ENCODE measurements at places on chromosomes 13 and 19.

GRCh38 chr19:39502640-39503417 is 4.1 kb downstream of the DLL3 start:
- peak; percentile 63 for DNase-seq

GRCh38 chr13:110416131-110417025 is 109.3 kb downstream of the COL4A2 start:
- DNase-seq, result no peak

DNA sequence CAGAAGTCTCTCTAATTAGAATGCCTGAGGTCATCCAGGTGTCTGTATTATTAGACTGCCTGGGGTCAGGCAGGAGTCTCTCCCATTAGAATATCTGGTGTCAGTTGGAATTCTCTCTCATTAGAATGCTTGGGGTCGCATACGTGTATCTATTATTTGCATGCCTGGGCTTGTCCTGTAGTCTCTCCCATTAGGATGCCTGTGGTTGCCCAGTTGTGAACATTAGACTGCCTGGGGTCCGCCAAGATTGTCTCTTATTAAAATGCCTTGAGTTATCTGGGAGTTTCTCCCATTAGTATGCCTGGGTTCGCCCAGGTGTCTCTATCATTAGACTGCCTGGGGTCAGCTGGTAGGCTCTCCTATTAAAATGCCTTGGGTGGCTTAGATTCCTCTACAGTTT is 1494.7 kb downstream of the UQCRFS1 start:
- DNase-seq, result no peak

DNA sequence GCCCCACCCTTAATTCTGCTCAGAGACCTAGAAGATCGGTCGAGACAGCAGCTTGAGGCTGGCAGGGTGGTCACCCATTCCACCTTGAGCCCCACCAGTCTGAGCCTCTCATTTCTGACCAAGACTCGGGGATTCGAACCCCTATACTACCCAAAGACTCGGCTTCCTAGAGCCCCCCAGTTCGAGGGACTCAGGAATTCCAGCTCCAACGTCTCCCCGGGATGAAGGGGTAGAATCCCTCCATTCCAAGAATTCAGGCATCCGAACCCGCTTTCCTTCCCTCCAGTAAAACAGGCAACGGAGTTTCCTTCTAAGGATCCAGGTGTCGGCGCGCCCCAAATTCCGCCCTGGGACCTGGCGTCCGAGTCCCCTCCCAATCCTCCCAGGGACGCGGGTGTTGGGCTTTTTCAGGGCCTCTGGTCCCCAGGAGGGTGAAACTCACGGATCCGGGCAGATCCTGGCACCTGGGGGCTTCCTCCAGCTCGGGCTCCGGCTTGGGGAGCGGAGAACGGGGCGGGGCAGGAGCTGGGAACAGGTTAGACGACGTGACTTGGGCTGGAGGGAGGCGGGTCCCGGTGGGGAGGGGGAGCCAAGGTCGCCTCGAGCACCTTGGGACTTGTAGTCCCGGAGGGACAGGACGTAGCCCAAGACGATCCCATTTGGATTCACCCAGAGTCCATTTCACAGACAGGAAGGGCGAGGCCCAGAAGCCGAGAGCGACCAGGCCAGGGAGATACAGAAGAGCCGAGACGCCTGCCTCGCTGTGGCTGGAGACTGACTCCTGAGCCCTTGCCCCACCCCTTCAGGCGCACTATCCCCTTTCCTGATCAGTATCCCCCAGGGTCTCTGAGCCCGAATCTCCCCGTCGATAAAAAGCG is at the start of gene PPP1R13L:
Gene PPP1R13L, minus strand, starts transcription at position 513 of the 878 bp plus-strand sequence. CDS start 6,751 bp downstream, outside the sequence.
- peak; percentile 72 for DNase-seq

- DNase-seq, result no peak
Observed at GRCh38 chr13:26784704-26785639, 24.4 kb upstream of the GPR12 start.

- no peak for DNase-seq
Observed at GRCh38 chr13:35643625-35644024, 167.1 kb upstream of the MAB21L1 start.

- no peak for DNase-seq
Observed at GRCh38 chr13:51801631-51802099, 2.3 kb downstream of the DHRS12 start.

GRCh38 chr13:100721885-100722512 is 47.4 kb upstream of the TMTC4 start:
- DNase-seq, result peak; percentile 24

DNA sequence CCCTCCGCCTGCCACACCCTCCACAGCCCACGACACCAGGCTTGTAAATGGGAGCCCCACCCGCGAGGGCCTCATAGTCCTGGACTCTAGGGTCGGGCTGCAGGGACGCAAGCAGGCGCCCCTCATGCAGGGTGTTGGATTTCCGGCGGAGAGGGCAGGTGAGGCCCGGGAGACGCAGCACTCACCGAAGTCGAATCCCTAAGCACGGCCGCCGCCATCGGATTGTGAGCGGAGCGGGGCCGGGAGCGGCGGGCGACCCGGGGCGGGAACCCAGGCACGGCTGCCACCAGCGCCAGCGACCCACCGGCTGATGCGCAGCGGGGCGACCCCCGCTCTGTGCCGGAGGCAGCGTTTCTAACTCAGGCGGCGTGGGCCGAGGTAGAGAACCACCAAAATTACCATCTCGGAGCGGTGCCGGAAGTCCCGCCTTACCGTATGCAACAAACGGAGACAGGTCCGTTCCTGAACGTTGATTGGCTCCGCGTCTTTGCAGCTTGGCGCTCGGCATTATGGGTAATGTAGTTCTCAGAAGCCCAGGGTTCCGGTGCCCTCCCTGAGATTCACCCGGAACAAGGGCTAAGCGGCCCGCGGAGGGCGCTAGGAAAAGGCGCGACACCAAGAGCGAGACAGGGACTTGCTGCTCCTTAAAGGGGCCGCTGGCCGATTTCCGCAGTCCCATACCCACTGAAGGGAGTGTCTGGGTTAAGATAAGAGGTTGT is at the start of gene ZNF416:
Gene ZNF416, minus strand, starts transcription at position 425 of the 719 bp plus-strand sequence. Its CDS starts 207 bp downstream, at position 218.
- peak; percentile 92 for DNase-seq

DNA sequence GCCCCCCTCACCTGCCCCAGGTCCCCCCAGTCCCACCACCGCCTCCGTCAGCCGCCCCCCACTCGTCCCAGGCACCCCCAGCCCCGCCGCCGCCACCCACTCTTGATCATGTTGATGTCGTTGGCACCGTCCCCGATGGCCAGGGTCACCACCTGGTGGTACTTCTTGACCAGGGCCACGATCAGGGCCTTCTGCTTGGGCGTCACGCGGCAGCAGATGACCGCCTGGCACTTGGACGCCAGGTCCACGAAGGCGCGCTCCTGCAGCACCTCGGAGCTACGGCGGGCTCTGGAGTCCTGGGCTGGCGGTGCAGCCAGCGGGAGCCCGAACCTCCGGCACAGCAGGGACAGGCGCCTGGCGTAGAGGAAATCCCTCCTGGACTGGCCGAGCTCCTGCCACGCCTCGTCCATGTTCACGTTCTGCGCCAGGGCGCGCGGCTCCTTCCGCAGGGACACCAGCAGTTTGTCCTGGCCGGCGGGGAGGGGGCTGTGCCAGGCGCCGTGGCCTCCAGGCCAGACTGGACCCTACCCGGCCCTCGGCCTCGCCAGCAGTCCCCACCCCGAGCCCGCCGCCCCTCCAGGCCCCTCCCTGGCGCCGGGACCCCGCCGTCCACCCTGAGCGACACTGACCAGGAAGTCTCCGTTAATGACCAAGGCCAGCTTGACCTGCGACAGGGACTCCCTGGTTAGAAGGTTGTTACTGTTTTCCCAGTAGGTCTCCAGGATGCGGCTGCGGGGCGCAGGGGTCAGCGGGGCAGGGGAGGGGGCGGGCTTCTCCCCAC is 22.6 kb downstream of the ATP8B3 start:
- DNase-seq, result no peak

DNA sequence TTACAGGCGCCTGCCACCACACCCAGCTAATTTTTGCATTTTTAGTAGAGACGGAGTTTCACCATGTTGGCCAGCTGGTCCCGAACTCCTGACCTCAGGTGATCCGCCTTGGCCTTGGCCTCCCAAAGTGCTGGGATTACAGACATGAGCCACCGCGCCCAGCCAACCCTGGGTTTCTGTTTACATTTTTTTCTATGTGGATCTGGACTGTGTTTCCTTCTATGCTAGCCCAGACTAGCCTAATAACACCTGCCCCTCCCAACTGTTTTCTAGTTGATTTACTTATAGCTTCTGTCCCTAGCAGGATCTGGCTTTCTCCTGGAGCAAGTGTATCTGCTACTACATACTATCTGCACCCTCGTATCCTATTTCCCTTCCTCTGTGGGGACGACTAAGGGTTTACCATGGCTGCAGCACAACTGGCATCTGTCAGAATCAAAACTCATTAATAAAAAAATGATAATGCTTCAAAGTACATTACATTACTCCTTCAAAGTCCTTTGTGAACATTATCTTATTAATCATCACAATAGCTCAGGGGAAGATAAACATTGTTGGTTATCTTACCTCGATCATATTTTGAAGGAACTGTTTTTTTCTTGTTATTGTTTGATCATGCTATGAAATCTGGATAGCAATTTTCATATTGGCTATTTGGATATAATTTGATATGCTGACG is 228.3 kb downstream of the KLF5 start:
- DNase-seq, result no peak

DNA sequence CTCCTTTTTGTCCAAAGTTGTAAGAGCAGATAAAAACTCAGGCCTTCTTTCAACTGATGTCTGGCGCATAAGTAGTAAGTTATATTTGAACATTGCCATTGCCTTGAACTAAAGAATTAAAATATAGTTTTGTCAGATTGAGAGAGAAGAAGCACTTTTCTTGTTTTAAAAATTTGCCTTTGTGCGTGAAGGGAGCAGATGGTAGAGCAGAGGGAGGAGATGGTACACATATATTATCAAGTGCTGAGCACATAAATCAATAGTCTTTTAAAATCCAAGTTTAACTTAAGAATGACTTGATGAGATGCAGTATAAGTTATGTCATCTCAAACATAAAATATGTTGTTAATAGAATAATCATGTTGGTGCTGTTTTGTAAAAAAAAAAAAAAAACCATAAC is 504.6 kb upstream of the KLHL1 start:
- no peak for DNase-seq

DNA sequence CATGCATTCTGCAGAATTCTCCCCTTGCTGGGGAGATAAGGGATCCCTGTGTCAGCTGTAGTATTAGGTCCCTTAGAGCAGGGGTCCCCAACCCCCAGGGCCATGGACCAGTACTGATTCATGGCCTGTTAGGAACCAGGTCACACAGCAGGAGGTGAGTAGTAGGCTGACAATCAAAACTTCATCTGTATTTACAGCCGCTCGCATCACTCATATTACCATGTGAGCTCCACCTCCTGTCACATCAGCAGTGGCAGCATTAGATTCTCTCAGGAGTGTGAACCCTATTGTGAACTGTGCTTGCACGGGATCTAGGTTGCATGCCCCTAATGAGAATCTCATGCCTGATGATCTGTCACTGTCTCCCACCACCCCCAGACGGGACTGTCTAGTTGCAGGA is 37.9 kb downstream of the CPAMD8 start:
- DNase-seq, result no peak

- no peak for DNase-seq
Observed at GRCh38 chr19:55441692-55442321, 1.3 kb downstream of the SHISA7 start.

- no peak for DNase-seq
Observed at GRCh38 chr13:50126993-50127725, 111.9 kb downstream of the KCNRG start.

DNA sequence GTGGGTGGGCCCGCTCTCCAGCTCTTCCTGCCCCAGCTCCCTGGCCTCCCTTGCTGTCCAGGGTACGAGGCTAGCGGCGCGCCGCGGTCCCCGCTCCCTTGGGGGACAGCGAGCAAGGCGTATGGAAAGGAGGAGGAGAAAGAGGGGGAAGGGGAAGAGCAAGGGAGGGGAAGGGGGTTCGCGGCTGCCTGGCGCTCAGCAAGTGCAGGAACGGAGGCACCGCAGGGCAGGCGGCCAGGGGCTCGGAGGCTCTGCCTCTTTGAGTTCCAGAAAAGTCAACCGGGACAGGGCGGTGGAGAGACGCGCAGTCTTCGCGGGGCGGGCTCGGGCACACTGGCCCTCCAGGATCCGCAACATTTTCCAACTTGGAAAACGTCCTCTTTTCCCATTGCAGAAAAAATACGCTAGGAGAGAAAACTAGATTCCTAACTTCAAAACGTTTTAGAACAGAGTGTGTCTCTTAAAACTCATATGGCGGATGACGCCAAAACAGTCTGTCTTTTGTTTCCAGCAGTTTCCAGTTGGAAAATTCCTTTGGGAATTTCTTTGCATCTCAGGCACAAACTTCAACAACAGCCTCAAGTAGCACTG is 23.1 kb upstream of the TNFRSF19 start:
- no peak for DNase-seq

DNA sequence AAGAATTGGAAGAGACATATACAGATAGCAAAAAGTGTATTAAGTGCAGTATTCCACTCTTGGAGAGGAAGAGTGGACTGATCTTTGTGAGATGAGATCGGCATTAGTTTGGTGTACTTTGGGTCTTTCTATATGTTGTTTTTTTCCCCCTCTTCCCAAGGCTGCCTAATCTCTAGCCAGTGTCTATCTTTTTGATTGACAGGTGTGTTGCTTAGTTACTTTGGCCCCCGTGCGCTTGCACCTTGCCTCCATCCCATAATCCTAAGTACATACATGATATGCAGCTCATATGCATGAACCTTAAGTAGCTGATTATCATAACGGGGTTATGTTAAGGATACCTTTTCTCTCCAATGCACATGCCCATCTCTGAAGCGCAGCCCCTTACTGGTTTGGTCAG is 4.3 kb upstream of the SLC7A10 start:
- DNase-seq, result no peak

GRCh38 chr13:43227721-43228120 is 204.3 kb downstream of the DNAJC15 start:
- DNase-seq, result no peak

DNA sequence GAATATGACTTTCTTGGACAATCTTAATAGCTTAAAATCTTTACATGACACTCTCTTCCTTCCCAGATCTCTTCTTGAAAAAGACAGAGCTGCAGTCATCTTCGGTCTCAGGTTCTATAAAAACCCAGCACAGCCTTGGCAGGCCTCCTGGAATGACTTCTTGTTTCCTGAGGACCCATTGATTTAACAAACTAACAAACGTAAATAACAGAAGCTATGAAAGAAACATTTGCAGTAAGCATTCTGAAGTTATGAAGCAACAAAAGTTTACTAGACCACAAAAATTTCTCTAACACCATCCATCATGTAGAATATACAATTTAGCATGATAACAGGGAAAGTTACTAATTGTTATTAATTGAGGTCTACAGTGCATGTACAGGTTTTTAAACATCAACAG is 62.8 kb upstream of the STARD13 start:
- no peak for DNase-seq

DNA sequence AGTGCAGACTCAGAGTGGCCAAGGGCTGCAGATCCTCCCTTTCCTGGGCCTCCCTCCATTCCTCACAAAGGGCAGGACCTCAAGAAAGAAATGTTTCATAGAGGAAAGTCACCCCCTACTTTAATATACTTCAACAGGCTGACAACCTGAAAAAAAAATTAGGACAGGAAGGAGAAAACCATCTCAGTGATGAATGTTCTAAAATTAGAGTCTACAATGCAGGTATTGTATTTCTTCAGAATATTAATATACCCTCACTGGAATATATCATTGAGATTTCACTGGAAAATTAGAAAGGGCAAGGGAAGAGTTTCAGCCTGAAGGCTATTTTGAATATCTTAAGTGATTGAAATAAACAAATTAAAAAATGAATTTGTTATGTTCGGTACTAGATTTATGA is 176.9 kb downstream of the DNAJC15 start:
- DNase-seq, result no peak

All from NCI-H1048 (cell line).